ENCODE measurements at places on chromosomes 6 and 20.

DNA sequence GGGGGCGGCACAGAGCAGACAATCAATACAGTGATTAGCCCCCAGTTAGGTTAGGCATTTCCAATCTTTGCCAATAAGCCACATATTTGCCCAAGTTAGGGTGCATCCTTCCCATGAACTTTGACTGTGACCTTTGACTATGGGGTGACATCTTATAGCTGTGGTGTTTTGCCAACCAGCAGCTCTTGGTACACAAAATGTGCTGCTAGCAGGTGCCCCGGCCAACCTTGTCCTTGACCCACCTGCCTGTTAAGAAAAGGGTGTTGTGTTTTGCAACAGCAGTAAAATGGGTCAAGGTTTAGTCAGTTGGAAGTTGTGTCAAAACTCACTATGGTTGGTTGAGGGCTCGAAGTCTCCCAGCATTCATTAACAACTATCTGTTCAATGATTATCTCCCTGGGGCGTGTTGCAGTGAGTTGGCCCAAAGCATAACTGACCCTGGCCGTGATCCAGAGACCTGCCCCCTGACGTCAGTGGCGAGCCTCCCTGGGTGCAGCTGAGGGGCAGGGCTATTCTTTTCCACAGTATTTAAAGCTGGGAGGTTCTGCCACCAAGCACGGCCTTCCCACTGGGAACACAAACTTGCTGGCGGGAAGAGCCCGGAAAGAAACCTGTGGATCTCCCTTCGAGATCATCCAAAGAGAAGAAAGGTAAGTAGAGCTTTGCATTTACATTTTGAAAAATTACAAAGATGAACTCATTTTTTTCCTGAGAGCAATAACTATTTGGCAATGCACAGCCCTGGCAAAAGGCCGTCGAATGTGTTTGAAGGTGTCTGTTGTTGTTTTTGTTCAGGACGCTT, at the start of gene PCK1:
TSS of gene PCK1 (plus strand) at position 557 of the 802 bp plus-strand sequence. CDS start 302 bp downstream, outside the sequence.
- no peak for DNase-seq

DNA sequence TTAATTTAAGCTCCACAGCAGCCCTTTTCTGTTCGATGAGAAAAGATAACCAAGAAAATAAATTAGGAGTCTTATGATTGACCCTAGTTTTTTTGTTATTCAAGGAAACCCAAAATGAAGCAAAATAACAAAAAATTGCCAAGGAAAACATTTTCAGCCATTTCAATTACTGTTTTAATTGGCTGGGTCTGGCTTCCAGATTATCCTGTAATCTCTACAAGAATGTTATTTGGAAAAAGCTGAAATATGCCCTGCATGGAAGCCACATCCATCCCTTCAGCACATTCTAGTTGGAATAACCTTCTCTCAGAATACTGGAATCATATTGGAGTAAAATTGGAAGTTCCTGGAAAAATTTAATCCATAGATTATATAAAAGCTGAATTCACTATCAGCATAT, 191.1 kb upstream of the CCN2 start:
- peak; percentile 38 for DNase-seq

DNA sequence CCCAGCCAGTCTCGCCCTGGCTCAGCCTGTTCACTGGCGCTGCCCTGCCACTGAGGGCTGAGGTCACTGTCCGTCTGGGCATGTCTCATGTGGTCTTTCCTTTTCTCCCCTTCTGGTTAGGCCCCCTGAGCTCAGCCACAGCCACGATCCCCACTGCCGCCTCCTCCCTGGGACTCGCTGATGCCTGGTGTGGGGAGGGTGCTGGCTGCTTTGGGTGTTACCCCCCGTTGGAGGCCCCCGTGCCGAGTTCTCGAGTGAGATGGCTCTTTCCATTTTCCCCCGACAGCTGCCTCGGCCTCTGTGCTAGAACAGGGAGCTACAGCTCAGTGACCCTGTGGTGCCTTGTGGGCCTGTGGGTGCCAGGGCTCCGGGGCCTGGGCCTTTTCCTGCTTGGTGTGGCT, 14.9 kb upstream of the TCFL5 start:
- no peak for DNase-seq

GRCh38 chr20:57672164-57672563, 37.7 kb downstream of the PMEPA1 start:
- peak; percentile 66 for DNase-seq

- peak; percentile 72 for DNase-seq
Observed at GRCh38 chr20:37311710-37312355, 22.4 kb downstream of the MANBAL start.

DNA sequence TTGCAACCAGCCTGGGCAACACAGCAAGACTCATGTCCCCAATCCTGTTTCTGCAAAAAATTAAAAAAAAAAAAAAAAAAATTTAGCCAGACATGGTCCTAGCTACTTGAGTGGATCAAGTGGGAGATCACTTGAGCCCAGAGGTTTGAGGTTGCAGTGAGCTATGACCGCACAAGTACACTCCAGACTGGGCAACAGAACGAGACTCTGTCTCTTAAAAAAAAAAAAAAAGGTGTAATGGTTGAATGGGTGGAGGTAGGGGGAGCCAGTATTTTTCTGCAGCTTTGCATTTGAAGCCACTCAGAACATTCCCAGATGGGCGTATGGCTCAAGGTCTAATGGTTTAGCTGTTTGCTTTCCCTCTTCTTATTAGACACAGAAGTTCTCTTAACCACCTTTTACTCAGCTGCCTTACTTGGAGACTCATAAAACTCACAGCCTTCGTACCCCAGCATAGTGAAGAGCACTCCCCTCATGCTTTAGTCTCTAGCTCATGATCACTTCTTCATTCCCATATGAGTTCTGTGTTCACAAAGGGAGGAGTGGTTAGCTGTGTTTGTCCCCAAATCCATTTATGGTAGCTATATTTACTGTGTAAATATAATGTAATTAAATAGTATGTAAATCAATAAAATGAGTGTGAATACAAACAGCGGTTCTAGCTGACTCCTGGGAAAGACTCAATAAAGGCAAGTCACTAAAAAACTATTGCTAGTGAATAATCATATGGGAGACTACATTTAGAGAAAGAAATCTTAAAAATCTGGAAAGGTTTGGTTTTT, 9.0 kb downstream of the FKBP1A start:
- no peak for DNase-seq

DNA sequence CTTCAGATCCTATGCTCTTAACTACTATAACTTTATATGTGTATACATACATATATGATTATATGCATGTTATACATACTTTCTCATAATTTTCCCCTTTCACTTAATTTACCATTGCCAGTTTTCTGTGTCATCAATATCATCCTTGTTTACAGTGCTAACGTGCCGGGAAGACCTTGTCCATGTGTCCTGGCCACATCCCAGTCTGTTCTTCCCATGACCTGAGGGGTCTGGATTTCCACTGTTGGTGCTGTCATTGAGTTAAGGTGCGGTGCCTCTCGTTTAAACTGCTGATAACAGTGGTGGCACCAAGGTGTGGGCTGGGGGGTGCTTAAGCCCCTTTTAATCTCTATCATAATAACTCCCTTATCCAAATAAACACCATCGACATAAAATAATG, 8.5 kb upstream of the SDCBP2 start:
- DNase-seq, result no peak

DNA sequence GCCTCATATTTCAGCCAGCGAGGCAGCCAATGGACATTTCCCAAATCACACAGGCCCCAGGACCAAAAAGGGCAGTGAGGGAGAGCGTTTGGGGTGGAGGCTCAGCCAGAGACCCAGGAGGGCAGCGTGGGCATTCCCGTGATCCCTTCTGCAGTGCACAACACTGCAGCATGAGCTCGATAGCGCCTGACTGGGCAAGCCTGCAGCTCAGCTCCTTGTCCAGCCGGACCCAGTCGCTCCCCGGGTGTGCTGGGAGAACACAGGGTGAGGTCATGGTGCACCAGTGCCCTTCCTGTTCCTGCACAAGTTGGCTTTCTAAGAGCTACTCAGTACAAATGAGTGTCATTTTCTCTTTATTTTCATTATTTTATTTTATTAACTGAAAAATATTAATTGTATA, 5.9 kb downstream of the TTLL2 start:
- no peak for DNase-seq

DNA sequence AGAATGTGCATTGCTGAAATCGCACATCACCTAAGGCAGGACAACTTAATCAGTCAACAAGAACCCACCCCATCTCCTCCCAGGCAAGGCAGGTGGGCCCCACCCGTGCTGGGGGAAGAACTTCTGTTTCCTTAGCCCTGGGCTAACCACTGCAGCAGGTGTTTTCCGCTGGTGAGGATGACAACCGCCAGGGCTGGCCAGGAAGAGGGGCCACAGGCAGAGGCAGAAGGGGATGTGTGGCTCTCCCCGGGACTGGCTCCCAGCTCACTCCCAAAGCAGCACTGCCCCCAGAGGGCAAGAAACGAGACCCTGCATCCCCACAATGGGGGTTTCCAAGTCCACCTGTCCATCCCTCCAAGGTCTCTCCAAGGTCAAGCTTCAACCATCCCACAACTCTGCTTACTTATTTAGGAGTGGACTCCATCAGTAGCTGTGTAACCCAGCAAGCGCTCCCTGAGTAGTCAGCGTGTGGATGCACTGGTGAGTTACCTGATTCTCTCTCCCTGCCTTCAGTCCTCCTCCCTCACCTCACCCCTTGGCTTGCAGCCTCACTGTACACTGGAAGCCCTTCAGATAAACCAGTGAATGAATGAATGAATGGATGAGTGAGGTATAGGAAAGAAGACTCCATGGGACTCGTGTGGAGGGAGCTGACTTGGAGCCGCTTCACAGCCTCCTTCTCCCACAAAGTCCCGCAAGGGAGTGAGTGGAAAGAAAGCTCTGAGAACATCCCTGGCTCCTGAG, 168.2 kb upstream of the CST7 start:
- no peak for DNase-seq

DNA sequence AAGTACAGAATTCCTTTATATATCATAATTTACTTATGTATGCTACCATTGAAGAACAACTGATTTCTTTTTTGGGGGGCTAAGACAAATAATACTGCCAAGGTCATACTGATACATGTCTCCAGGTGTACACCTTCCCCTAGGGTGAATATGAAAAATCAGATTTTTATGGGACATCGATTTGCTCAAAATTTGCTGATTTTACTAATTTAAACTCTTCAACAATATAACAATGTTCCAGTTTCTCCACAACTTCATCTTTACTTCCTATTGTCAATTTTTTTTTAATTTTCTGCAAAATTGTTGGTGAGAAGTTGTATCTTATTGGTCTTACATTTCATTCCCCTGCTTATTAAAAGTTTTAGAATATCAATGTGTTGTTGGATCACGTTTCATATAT, 495.4 kb upstream of the MANEA start:
- DNase-seq, result no peak

- DNase-seq, result no peak
Observed at GRCh38 chr20:33757458-33757857, 25.7 kb downstream of the ZNF341 start.

- peak; percentile 25 for DNase-seq
Observed at GRCh38 chr6:134607411-134607810, 289.5 kb upstream of the SGK1 start.

DNA sequence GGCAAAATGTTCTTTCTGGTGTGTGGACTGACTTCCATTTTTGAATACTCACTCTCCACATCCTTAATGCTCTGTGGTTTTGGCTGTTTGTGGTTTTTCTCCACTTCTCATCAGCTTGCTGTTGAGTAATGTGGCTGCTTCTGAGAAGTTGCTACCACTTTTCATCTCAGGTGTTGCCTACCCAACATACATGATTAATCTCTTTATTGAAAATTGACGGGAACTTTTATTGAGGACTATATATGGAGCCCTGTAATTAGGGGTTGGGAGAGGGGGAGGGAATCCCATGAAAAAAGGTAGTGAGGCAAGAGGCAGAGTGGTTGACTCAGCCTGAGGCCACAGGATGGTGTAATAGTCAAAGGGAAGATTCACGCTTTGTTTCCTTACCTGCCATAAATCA, 17.6 kb downstream of the IL22RA2 start:
- peak; percentile 44 for DNase-seq

- DNase-seq, result no peak
Observed at GRCh38 chr20:32240205-32240604, 32.5 kb downstream of the POFUT1 start.

GRCh38 chr6:153790048-153790447, 249.0 kb upstream of the OPRM1 start:
- DNase-seq, result peak; percentile 8

GRCh38 chr6:106716966-106717365, 87.6 kb downstream of the QRSL1 start:
- DNase-seq, result no peak

GRCh38 chr6:31351401-31352309, 5.3 kb downstream of the HLA-B start:
- no peak for DNase-seq

DNA sequence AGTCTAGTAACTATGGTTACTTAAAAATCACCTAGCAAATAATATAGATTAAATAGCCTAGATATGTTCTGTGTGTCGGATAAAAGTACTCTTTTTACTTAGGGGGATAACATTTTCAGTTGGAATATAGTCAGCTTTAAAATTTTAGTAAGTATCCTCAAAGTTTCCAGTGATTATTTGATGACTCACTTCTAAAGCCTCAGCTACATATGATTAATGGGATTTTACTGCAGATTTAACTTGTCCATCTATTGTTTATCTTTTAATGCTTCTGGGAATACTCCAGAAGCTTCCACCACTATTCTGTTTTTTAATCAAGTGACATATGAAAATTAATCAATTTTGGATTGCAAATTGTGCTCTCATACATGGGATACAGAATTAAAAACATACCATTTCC, 8.7 kb upstream of the TENT5A start:
- no peak for DNase-seq

GRCh38 chr6:2738373-2738979, 12.2 kb downstream of the MYLK4 start:
- peak; percentile 62 for DNase-seq

GRCh38 chr6:112939563-112939962, 592.4 kb downstream of the RFPL4B start:
- DNase-seq, result no peak

- no peak for DNase-seq
Observed at GRCh38 chr6:168028181-168028580, 30.7 kb downstream of the KIF25 start.

- no peak for DNase-seq
Observed at GRCh38 chr6:170416303-170416702, 109.7 kb downstream of the FAM120B start.

DNA sequence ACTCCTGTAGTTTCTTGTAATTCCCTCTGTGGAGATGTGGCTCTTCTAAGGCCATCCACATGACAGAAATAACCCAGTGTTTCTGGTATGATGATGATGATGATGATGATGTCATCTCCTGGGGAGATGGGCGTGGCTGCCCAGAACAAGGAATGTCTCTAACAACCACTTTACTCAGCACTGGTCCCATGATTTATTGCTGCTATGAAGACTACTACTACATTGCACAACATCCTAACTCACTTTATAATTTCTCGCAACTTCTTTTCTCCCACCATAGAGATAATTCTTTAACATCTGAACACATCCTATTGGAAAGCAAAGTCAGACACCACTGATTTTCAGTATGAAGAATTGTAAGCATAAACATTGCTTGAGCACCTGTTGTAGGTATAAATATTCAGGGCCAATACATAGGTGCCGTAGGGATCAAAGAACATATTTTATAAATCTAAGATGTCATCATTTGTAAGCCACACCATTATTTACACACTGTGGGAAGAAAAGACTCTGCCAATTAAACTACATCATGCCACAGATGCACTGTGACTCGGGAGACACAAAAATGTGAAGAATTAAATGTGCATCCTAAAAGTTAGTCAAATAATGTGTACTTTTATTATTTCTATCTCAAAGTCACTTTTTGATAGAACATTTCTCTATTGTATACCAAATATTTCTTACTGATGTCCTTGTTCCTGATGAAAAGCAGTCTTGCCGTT, 6.4 kb downstream of the TPMT start:
- DNase-seq, result peak; percentile 95
